ENCODE measurements at places on chromosomes 5 and 9.
A peak's percentile ranks its signal among the peaks of the same experiment; 100 is the strongest.

GRCh38 chr5:174316326-174316725, 270.8 kb downstream of the NSG2 start:
- DNase-seq = no peak

- no peak for DNase-seq
Observed at GRCh38 chr5:13478831-13479465, 465.5 kb downstream of the DNAH5 start.

DNA sequence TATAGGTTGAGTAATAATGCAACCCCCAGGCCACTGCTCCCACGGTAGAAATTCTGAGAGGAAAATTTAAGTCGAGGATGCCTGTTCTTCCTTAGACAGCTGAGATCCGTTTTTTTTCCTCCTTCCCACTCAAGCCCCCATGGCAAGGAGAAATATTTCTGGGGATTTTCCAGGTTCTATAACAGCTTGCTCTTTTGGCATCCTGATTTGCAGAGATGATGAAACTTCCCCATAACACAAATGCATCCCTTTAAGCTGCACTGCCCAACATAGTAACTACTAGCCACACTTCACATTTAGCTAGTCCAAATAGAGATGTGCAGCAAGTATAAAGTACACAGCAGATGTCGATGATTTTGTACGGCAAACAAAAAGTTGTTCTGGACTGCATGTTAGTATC, 32.5 kb upstream of the GNA14 start:
- DNase-seq = no peak

DNA sequence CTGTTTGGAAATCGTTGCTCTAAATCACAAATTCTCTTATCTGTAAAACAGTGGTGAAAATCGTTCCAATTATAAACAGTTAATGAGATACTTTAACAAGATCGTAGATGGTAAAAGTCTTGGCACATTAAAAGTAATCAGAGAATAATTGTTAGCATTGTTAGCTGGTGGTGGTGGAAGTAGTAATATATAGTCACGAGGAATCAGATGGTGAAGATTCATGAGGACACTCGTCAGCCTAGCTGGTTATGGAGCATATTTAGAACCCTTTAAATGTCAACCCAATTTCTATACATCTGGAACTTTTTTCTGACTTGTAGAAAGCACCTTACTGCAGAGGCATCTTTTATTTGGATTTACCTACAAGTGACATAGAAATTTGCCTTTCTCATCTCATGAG, 190.8 kb downstream of the TLE1 start:
- DNase-seq = no peak

DNA sequence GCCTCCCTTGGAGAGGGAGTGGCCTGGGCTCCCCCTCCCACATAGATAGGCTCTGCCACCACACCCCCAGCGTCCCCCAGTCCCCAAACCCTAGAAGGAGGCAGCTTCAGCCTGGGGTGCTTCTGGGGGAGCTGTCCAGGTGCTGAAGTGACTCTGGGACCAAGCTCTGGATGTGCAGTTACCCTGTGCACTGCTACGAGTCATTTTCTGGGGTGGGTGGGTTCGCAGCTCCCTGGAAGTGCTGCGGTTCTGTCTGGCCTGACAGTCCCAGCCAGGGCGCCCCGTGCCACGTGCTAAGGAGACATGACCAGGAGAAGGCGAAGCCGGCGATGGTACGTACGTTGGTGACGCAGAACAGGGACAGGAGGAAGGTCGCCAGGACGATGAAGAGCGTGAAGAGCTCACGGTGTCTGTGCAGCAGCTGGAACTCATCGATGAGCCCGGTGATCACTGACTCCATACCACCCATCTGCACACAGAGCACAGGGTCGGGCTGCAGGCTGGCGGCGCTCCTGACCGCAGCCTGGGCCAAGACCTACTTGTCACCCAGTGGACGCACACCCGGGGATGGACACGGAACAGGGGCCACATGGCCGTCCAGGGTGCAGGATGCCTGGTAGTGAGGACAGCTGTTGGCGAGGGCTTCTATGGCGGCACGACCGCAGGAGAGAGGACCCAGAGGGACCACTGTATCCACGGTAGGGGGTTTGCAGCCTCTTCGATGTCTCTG, 35.7 kb downstream of the SLC6A3 start:
- DNase-seq = no peak

GRCh38 chr5:6675784-6676491, 37.3 kb upstream of the TENT4A start:
- no peak for DNase-seq

- no peak for DNase-seq
Observed at GRCh38 chr9:12191630-12192029, 501.6 kb upstream of the TYRP1 start.

- DNase-seq = no peak
Observed at GRCh38 chr9:123357743-123358059, 1.7 kb downstream of the CRB2 start.

DNA sequence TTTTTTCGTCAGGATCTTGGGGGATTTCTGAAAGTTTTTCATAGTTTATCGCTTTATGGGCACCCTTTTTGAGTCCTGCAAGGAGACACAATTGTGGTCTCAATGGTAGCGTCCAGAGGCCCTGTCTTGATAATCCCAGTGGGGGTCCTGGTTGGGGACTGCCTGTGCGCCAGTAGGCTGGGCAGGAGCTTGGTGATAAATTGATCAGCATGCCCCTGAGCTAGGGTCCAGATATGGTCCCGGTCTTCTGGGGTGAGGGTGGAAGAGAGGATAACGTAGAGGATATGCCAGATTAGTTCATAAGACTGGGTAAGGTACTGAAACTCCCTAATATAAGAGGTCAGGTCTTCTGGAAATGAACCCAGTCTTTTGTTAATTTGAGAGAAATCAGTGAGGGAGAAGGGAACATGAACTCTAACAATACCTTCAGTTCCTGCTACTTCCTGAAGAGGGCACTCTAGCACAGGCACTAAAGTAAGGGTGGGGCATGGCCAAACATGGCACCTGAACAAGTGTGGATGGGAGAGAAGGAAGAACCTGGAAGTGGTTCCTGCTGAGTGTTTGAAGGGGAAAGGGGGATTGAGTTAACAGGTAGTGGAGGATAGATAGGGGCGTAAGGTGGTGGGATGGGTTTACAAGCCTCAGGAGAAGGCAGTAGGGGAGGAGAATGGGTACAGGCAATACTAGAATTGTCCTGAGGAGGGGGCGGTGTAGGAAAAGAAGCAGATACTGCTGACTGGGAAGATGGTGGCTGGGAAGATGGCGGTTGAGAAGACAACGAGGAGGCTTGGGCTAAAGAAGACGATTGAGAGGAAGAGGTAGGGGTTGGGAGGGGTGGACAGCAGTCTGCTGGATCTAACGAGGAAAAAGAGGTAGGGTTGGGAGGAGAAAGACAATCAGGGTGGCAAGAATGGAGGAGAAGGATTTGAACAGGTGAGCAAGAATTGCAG, 33.8 kb upstream of the ANXA2R start:
- DNase-seq = no peak

DNA sequence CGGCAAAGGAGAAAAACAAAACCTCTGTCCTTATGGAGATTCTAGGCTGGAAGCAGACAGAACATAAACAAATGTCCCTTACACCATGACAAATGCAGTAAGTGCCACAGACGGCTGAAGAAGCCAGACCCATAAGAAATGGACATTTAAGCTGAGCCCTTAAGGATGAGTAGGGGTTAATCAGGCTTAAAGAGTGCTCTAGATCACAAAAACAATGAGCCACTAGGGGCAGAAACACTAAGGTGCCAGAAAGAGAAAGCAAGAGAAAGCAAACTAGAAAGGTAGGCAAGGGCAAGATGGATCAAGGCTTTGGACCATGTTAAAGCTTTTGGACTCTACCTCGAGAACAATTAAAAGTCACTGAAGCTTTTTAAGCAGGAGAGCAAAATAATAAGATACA, 326.9 kb upstream of the WWC1 start:
- DNase-seq = no peak

GRCh38 chr9:124576751-124577150, 69.6 kb upstream of the NR5A1 start:
- no peak for DNase-seq

DNA sequence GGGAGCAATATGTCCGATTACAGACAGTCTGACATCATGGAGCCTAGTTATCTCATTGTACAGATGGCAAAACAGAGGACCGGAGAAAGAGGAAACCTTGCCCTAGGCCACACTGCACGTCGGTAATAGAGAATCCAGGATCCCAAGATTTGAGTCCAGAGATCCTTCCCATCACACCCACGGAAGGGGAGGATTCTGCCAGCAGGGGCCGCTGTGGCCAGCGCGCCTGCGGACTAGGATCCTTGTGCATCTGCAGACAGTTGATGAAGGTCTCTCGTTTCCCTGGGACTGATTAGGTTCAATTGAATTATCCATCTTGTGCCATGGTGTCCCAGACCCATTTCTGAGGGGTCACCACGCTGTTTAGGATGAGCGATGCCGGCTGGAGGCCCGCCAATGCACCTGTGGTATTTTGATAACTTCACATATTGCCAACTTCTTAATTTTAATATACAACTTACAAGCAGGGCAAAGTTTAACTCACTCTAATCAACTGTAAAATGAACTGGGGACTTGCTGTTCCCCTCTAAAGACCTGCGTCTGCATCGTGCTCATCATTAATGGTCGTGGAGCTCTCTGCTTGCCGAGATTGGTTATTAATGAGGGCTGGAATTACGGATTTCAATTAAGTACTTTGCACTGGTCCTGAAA, 592.7 kb upstream of the BRINP1 start:
- DNase-seq = no peak

- no peak for DNase-seq
Observed at GRCh38 chr5:78591972-78592700, 56.4 kb downstream of the LHFPL2 start.

DNA sequence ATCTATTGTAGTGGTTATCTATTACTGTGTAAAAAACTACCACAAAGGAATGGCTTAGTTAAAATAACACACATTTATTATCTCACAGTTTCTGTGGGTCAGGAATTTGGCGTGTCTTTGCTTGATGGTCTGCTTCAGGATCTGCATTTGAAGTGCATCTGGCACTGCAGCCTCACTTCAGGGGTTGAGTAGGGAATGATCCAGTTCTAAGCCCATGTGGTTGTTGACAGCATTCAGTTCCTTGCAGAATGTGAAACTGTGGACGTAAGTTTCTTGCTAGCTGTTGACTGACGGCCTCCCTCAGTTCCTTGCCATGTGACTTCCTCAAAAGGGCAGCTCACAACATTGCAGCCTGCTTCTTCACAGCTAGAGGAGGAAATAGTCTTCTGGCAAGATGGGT, 2.1 kb upstream of the OGN start:
- DNase-seq = peak; percentile 11

DNA sequence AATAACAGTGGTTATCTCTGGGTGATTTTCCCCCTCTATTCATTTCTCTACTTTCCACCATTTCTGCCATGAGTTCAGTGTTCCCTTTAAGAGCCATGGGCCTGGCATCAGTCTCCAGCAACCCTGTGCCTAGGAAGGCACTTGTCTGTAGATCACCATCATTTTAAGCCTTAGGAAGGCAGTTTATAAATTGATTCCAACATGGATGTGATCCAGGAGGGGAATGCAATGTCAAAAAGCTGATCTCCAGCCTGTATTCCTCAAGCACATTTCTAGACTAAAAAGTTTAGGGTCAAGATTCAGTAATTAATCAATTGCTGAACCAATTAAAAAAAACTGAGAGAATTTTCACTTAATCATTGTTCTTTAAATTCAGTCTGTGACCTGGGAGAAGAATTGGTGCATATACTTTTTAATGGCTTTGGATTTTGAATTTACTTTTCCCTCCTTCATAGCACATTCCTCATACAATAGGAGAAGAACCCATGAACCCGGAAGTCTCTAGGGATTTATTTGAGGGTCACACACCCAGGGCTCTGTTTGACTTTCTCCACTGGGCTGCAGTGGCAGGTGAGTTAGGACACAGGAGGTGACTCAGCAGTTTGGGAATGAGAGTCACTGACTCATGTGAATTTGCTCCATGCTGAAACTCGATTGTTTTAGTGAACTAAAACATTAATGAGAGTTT, 6.1 kb upstream of the ERMP1 start:
- DNase-seq = no peak

DNA sequence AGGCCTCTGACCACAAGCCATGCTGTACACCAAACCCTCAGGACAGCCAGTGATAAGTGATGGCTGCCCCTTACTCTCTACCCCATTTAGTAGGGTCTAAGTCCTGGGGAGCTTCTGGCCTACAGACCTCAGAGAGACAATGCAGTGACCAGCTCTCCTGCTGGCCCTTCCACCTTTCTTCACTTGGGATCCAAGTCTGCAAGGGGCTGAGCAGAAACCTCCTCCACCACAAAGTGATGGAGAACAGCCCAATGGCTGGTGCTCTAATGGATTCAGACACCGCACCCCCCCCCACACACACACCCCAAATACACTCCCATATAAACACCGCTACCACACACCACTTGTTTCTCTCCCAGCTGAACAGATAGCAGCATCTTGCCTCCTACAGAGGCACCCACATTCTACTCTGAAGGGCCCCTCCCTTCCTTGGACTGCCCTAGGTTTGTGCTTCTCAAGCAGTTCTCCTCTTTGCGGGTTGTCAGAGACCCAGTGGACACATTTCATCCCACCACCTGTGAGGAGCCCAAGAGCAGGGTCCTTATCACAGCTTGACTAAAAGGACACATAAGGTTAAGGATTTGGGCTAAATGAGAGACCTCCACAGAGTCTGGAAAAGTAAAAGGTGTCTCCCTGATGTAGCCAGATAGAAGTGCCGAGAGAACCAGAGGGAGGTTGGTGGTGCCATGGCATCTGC, 1.3 kb upstream of the PDLIM4 start:
- DNase-seq = no peak

All from activated effector memory CD4-positive, alpha-beta T cell treated with Interleukin-2 at 50 U/mL for 16 hours (primary cell).